ENCODE measurements at places on chromosomes 11 and 22. TPM values are rescaled to one million over a fixed set of nuclear protein-coding genes. Genes with fewer than 3 reads are reported as not detected.

Gene LMO2
- total RNA-seq, result 30.5 TPM

Gene CADM1
- total RNA-seq, result 2.4 TPM

Gene NF2
- 20.3 TPM for total RNA-seq

Gene CBX7
- 5.6 TPM for total RNA-seq

Gene IL18
- total RNA-seq, result not detected

Gene C11orf42
- 0.75 TPM for total RNA-seq

Gene APOL5
- not detected for total RNA-seq

Gene MRGPRX4
- total RNA-seq, result 1.1 TPM

DNA sequence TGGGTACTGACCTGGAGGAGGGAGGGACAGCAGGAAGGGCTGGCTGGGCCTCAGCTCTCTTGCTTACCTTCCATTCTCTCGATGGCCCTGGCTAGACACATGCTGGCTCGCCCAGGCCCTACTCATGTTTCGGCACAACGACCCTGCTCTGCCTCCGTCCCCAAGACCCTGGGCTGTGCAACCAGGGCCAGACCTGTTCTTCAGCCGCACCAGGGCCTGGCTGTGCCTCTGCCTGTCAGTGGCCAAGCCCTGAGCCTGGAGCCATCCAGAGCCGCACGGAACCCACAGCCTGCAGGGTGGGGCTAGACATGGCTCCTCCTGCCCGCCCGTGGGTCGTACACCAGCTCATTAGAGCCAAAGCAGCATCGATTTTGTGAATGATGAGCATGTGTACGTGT lies 47.5 kb downstream of the RTN4R start:
- ATAC-seq, result no peak

- ATAC-seq, result no peak
These were observed 74.6 kb upstream of the FAT3 start for GRCh38 chr11:92149996-92150395.

DNA sequence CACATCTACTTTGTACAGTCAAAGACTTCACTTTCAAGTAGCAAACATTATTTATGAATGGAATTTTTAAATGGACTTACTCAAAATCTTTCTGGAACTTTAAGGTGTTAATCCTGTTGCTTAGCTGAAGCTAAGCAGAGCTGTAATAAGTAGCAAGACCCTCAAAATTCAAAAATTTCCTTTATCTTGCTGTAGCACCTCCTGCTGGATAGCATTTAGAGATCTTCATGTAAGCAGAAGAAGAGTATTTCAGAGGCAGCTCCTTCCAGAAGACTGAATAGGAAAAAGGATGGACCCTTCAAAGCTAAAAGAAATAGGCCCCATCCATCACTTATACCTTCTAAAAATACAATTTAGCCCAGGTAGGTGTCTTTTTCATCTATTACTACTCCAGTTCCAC lies 3.4 kb downstream of the PHF21A start:
- no peak for ATAC-seq

GRCh38 chr11:67287355-67288197 lies 1.5 kb upstream of the ANKRD13D start:
- no peak for ATAC-seq

DNA sequence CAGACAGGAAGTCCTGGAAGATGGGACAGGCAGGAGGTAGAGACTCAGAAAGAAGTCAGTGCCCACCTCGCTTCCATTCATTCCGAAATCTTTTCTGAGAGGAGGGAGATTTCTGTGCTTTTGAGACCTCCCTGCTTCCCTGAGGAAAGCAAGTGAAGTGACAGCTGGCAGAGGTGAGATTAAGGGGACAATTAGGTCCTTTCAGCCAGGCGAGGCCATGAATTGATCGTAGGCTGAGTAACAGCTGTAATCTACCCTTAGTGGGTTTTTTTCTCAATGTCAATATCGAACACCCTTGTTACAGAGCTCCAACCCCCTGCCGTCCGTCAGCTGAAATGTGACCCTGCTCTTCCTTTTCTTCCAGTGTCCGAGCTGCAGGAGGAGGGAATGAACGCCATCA lies 96.0 kb downstream of the PARVA start:
- no peak for ATAC-seq

GRCh38 chr11:75280227-75280701 lies 39.7 kb downstream of the TPBGL start:
- ATAC-seq, result peak; percentile 88

DNA sequence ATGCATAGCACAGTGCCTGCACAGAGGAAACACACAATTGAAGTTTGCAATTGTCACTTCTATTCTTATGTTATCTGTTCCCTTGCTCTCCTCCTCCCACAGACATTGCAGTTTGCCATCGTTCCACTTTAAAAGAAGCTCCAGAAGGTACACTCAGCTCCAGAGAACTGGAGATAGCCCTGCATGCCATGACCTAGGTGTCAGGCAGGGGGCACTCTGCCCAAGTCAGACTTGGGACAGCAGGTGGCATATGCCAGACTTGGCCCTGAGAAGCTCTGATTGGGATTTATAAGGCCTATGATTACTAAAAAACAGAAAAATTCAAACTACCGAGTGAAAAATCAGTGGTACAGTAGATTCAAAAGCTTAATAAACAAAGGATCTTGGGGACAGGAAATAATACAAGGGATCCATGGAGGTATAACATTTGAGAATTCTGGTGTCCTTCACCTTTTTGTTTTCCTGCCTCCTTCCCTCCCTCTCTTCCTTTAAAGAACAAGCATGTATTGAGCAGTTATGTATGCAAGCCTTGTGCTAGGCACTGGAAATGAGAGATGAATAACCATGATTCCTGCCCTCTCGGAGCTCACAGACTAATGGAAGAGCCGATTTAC lies 40.0 kb downstream of the TENM4 start:
- peak; percentile 62 for ATAC-seq

DNA sequence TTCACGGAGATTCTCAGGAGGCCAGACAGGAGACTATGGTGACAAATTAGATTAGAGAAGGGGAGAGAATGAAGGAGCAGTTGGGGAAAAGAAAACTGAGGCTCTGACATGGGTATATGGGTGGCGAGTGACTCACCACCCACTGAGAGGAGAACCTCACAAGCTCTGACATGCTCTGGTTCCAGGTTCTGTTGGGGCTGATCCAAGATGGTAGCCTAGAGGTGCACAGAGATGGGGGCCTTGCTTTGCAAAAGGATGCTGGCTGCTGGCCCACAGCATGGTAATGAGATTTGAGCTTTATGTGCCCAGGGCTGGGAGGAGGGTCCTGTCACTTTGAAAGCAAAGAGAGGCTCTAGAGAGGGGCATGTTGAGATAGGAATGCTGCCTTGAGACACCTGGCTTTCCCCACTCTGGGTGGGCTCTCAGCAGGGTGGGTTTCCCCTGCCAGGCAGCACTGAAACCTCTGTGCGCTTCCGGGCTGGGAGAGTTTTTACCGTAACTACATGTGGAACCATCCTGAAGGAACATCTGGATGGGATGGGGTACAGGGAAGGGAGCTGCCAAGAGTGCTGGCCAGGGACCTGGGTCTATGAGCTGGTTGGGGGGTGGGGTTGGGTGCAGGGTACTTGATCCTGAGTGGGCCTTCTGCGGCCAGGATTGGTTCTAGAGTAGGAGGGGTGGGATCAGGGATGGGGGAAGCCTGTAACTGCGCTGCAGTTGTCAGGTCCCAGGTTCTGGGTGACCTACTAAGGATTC lies 1.2 kb upstream of the GRK2 start:
- ATAC-seq, result no peak

- ATAC-seq, result peak; percentile 71
These were observed 7.6 kb upstream of the CDC42EP1 start for GRCh38 chr22:37552524-37553163.

GRCh38 chr11:101860696-101861427 lies 53.9 kb upstream of the CEP126 start:
- peak; percentile 27 for ATAC-seq

GRCh38 chr22:26900787-26901186 lies 243.4 kb downstream of the MIAT start:
- ATAC-seq, result no peak

GRCh38 chr11:94757037-94757735 lies 11.0 kb upstream of the AMOTL1 start:
- ATAC-seq, result no peak

- peak; percentile 45 for ATAC-seq
These were observed 42.6 kb downstream of the NEU3 start for GRCh38 chr11:75031224-75031753.

DNA sequence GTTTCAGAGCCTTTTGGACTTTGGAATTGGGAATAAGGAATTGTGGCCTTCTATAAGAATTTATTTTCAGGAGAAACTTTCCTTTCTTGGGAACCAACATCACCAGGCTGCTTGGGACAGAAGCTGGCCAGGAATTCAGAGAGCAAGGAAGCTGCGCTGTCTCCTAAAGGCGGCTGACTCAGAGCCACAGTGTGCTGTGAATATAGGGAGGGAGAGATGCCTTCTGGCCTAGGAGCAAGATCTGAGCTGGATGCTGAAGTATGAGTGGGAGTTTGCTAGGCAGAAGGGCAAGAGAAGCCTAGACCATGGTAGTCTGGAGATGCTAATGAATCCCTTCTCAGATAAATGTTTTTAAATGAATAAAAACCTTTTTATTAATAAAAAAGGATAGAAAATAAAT lies 213.7 kb upstream of the TBCEL start:
- ATAC-seq, result no peak

DNA sequence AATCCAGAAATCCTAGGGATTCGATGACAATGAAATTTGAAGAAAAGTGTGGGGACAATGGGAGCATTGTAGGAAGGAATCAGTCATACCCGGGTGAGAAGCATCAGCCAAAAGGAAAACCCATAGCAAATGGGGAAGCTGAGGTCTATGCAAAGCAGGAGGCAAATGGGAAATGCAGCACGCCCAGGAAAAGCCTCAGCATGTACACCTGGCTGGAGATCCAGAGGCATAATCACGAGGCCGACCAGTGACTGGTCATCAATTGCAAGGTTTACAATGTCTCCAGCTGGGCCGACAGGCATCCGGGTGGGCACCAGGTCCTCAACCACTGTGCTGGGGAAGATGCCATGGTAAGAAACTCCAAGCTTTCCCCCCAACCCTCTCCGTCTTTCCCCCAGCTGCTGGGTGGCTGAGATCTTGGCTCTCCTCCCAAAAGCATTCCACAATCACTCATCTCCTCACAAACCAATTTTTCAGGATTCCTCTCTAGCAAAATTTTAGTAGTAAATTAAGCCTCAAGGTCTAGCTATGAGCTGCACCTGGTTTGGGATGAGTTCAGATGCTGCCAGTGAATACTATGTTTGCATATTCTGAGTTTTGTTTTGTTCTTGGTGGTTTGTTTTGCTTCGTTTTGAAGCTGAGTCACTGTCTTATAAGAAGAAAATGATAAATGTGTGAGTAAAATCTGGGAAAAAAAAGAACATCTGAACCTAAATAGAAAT lies 98.0 kb upstream of the OR5AK2 start:
- no peak for ATAC-seq

DNA sequence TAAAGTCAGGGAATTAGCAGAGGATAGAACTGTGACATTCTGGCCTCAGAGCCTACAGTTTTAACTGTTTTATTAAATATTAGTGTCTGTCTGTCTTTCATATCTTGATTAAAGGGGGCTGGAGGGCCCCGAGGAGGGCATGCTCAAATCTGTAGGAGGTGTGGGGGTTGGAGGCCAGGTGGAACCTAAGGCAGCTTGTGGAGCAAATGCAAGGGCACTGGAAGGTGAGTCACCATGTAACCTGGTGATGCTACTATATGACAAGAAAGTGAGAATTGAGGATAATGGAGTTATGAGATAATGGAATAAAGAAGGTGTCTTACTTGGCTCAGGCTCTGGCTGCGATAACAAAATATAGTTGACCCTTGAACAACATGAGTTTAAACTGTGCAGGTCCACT lies 27.3 kb upstream of the TMEM86A start:
- no peak for ATAC-seq

GRCh38 chr11:92830377-92831155 lies 138.9 kb upstream of the MTNR1B start:
- peak; percentile 73 for ATAC-seq

DNA sequence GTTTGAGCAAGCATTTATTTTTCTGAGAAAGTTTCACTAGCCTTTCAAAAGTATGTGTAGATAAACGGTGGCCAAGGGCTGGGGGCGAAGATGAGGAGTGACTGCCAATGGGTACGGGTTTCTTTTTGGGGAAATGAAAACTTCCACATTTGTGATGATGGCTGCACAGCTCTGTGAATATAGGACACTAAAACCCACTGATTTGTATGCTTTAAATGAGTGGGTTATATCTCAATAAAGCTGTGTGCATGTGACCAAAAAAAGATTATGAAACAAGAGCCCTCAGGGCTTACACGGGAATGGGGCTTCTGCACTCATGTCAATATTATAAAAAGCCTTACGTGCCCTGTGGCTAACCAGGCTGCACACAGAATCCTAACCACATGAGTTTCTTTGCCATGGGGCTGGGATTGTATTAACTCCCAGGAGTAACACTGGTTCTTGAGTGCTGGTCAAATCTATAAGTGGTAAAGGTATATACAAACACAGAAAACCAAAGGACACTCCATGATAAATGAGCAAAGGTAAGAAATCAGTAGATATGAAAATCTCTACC lies 31.3 kb downstream of the ABCC8 start:
- ATAC-seq, result no peak

- peak; percentile 51 for ATAC-seq
These were observed 29.9 kb upstream of the MALAT1 start for GRCh38 chr11:65468874-65469333.

GRCh38 chr11:117720061-117720511 lies 76.9 kb downstream of the DSCAML1 start:
- ATAC-seq, result peak; percentile 37

- peak; percentile 79 for ATAC-seq
These were observed 41.3 kb upstream of the RDX start for GRCh38 chr11:110337570-110338193.

DNA sequence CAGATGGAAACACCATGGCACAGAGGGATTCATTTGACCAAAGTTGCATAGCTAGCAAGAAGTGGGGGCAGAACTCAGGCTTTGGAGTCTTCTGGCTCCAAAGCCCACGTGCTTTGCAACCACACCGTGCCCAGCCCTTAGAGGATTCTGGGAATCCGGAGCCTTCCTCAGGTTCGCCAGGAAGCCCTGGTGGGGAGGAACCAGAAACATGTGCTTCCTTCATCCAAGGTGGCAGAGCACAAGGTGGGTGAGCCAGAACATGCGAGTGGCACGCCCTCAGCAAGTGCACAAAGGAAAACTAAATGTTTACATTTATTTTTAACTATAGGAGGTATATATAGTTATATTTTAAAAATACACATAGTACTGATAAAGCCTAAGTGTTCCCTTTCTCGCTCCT lies 151.9 kb upstream of the NECTIN1 start:
- ATAC-seq, result no peak
